ENCODE measurements at places on chromosomes 13 and 19. TPM values are rescaled to one million over a fixed set of nuclear protein-coding genes. Genes with fewer than 3 reads are reported as not detected.

- no peaks in the 10 kb centered on the region for H3K27me3 ChIP-seq
- H3K36me3 ChIP-seq: peaks cover 3% of the 10 kb centered on the region
- peak overlapping the region; percentile 92 for H3K27ac ChIP-seq
- peak overlapping the region; percentile 72 for H3K4me3 ChIP-seq
- peak; percentile 71 for DNase-seq
Measured at GRCh38 chr19:16594681-16595091, 22.5 kb upstream of the SLC35E1 start.

The AZU1 gene
- not detected for total RNA-seq

The LHB gene
- not detected for total RNA-seq

GRCh38 chr19:50016225-50016807 is 8.9 kb downstream of the VRK3 start:
- DNase-seq: no peak
- no peak overlapping the region for H3K27ac ChIP-seq
- no peaks in the 10 kb centered on the region for H3K27me3 ChIP-seq
- H3K36me3 ChIP-seq: peaks cover 52% of the 10 kb centered on the region

DNA sequence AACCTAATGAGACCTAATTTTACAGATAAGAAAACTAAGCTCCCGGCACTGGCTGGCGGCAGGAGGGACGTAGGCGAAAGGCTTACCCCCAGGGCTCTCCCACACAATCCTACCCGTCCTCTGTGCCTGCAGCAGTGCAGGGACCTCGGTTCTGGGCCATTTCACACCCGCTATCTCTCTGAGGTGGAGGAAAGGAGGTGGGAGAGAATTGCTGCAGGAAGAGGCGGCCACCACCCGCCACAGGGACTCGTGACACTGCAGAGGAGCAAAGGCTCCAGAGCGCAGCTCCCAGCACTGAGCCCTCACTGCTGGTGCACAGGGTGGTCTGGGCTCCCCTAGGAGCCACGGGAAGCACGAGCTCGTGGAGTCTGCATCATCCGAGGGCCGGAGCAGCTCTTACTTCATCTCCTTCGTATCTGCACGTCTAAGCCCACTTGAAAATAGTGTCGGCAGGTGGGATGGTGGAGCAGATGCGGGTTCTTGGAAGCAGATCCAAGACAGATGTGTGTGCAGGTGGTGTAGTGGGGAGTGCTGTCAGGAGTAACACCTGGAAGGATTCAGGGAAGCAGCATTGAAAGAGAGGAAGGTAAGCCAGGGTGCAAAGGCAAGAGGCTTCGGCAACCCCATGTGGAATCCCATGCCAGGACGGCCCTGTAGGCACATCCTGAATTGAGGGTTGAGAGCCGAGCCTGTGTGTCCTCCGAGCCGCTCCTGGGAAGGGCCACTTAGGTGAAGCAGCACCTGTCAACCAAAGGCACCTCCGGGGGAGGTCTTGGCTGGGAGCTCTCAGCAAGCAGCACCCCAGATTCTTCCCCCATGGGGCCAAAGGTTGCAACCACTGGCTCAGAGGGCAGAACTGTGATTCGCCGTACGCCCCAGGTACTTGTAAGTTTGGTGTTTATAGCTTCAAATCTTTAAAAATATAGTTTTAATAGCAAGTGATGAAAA is 115.8 kb upstream of the SPACA7 start:
- no peaks in the 10 kb centered on the region for H3K4me1 ChIP-seq
- no peaks in the 10 kb centered on the region for H3K36me3 ChIP-seq
- H3K27ac ChIP-seq: no peak overlapping the region
- no peak overlapping the region for H3K4me3 ChIP-seq
- DNase-seq: no peak

The TPTE2 gene
- not detected for total RNA-seq

- DNase-seq: no peak
- H3K4me3 ChIP-seq: no peak overlapping the region
- H3K27ac ChIP-seq: no peak overlapping the region
- H3K4me1 ChIP-seq: no peaks in the 10 kb centered on the region
- no peaks in the 10 kb centered on the region for H3K36me3 ChIP-seq
Measured at GRCh38 chr13:107209824-107210722, 642.1 kb upstream of the ARGLU1 start.

The IRGC gene
- not detected for total RNA-seq

DNA sequence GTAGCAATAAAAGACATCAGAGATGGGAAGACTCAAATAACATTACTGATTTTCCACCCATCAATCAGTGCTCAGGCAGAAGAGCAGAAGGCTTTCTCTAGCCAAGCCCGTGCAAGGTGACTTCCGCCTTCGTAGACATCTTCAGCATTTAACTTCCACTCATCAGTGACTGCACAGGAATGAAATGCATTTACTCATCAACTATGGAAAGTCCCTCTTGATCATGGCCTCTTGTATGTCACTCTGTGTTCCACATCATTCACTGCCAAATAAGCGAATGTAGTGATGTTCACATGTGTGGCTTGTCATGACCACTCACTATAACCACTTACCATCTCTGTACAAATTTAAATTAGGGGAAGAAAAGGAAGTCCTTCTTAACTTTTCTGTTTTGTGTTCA is 49.4 kb downstream of the SACS start:
- DNase-seq: no peak
- peaks cover 29% of the 10 kb centered on the region for H3K4me1 ChIP-seq
- peaks cover 3% of the 10 kb centered on the region for H3K36me3 ChIP-seq
- H3K27ac ChIP-seq: no peak overlapping the region
- peaks cover 10% of the 10 kb centered on the region for H3K27me3 ChIP-seq

The PTGIR gene
- total RNA-seq: 10.4 TPM
